ENCODE measurements at places on chromosomes 2 and 18.

- no peak for DNase-seq
Measured at GRCh38 chr18:55763805-55764204, 175.8 kb upstream of the TCF4 start.

- DNase-seq, result no peak
Measured at GRCh38 chr2:165655661-165656060, 138.4 kb downstream of the GALNT3 start.

- no peak for DNase-seq
Measured at GRCh38 chr18:75517286-75517685, 89.8 kb upstream of the SMIM21 start.

GRCh38 chr2:178895171-178895570 lies 87.9 kb upstream of the TTN start:
- no peak for DNase-seq

DNA sequence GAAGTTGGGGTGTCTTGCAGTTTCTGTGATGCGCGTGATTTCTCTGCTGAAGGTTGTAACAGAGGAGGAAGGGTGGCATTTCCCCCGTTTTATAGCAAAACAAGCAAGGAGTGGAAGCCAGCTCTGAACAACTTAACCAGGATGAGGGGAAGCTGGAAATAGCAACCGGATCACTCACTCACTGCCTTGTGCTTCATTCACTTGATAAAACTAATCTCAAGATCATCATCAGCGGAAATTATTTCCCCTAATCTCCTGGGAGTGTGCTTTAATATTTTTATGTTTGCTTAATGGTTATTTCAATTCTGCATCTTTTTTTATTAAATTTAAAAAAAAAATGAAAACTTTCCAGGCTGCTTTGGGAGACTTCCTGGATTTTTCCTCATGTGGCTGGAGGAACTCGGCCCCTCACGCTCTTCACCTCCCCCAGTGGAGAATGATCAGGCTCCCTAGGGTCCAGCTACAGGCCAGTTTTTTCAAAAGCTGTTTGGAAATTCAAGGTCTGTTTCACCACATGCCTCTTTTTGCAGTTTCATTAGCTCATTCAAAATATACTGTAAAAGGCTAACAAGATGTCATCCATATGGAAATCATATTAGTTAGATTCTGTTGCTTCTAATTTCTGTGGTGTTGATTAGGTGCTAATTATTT lies 31.7 kb downstream of the CABLES1 start:
- DNase-seq, result no peak

- DNase-seq, result no peak
Measured at GRCh38 chr2:51265539-51265938, 233.6 kb upstream of the NRXN1 start.

GRCh38 chr18:48719974-48720654 lies 181.3 kb downstream of the CTIF start:
- no peak for DNase-seq

DNA sequence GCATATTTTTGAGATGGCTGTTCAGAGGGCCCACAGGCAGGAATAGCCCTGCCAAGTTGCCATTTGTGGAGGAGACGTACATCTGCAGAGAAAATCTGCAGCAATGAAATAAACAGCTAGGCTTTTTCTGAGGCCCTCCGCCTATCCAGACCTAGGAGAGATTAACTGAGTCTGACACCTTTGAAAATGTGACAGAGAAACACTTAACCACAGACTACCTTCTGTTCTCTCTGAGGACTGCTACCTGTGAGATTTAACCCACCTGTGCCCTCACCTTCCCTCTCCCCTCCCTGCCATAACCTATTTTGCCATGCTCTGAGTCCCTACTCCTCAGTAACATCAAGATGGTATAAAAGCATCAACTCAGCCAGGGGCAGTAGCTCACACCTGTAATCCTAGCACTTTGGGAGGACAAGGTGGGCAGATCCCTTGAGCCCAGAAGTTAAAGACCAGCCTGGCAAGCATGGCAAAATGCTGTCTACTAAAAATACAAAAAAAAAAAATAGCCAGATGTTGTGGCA lies 160.3 kb downstream of the TGIF1 start:
- DNase-seq, result no peak

DNA sequence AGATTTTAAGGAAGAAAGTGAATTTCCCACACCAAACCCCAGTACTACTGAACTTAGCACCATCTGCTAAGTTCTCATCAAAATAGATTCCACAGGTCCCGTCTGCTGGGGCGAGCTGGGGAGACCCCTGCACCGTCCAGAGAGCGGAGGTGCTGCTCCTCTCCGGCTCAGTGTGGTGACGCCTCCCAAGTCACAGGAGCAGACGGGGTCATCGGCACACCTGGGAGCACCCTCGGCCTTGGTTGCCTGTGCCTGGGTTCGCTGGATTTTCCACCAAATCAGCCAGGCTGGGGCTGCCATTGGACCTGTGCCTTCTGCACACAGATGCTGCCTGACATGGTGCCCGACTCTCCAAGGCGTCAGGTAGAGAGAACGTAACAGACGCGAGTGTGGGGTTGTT lies 141.3 kb downstream of the PXDN start:
- no peak for DNase-seq

DNA sequence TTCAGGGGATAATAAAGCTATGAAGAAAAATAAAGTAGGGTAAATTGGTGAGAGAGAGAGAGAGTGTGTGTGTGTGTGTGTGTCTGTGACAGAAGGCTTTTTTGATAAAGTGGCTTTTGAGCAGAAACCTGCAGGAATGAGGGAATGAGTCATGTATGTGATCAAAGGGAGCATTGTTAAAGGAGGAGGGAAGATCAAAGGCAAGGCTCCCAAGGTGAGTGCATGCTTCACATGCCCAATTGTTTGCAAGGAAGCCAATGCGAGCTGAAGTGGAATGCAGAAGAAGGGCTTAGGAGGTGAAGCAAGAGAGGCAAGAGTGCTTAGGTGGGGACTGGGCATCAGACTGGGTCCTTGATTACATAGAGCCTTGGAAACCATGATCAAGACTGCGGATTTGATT lies 96.8 kb downstream of the DNAH6 start:
- no peak for DNase-seq

DNA sequence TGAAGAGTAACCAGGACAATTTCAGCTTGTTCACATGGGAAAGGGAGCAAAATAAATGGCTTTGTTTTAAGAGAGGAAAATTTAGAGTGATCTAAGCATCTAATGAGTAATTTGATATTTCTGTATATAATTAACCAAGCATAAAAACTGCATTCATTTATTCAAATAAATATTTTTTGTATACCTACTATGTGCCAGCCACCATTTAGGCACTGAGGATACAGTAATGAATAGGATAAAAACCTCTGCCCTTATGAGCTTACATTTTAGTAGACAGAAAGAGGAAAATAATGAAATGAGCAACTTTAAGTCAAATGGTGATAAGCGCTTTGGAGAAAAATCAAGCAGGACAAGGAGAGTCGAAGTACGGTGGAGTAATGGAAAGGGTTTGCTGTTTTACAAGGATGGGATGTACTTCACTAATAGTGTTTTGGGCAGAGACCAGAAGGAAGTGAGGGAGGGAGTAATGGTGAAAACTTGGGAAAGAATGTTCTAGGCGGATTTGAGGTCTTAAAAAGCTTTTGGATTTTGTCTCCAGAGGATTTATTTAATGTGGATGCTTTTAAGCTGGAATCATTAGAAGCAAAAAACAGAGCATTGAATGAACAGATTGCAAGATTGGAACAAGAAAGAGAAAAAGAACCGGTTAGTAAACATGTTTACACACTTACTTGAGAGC lies 17.4 kb downstream of the NDC80 start:
- no peak for DNase-seq

DNA sequence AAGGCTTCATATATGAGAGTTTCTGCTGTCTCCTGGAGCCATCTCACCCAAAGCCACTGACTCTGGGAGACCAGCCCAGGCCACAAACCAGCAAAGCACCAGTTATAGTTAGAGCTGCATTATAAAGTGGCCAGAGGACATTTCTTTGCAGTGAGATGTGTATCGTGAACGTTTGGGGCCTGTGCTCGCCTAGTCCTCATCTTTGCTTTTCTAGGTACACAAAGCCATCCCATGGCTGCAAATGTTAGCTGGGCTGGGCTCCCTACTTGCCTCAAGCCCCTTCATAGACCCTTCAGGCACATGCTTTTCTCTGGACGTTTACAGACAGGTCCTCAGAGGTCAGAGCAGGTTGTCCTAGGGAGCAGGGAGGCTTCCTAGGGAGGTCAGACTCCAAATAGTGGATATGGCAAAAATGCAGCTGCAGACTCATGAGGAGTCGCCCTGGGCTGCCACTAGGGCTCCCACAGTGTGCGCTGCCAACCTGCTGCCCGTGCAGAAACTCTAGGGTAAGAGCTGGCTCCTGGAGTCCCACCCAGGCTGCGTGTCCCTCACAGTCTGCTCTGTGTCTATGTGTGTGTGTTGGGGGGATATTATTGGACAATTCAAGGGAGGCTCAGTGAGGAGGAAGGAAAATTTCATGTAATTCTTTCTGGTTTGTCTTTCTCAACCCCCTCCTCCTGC lies 141.0 kb downstream of the RPIA start:
- no peak for DNase-seq

- no peak for DNase-seq
Measured at GRCh38 chr2:72104821-72105588, 42.7 kb downstream of the CYP26B1 start.

GRCh38 chr2:120791962-120792297 lies 56.3 kb downstream of the GLI2 start:
- DNase-seq, result no peak

GRCh38 chr18:14921031-14921430 lies 173.1 kb downstream of the ANKRD30B start:
- DNase-seq, result no peak

DNA sequence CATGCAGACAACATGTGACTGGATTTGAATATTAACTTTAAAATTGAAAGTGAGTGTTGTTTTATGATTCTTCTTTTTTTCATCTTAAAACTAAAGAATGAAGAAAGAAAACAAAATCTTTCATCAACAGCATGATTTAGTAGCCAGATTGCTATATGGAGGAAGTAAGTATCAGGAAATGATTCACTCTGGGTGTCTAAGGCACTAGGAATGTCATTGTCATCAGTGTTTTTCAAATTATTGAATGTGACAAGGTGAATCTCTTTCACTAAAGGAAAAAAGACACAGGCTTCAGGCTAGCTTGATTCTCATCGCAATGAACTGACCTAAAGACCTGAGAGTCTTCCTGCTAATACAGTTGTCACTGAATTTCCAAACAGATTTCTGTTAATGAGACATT lies 430.1 kb downstream of the FBXO15 start:
- DNase-seq, result no peak

DNA sequence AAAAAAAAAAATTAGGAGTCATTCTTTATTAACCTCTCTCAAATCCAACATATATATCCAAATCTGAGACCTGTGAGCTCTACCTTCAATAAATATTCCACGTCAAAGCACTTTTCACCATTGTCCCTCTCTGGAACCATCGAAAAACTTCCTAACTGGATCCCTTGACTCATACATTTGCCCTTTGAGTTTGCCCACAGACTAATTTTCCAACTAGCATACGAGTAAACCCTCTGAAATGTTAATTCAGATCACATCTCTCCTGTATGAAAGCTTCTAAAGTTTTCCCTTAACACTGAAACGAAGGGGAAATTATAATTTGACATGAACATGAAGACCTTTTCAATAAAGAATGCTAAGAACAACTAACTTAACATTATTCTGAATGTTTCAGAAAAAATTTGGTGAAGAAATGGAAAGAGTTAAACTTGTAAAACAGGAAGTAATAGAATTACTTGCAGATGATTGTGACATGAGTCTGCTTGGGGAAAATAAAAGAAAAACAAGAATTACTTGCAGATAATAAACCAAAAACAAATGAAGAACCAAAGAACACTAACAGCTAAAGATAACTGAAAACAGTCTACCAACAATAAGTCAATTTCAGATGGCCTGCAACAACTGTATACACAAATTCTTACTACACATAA lies 110.6 kb downstream of the C2orf74 start:
- no peak for DNase-seq

DNA sequence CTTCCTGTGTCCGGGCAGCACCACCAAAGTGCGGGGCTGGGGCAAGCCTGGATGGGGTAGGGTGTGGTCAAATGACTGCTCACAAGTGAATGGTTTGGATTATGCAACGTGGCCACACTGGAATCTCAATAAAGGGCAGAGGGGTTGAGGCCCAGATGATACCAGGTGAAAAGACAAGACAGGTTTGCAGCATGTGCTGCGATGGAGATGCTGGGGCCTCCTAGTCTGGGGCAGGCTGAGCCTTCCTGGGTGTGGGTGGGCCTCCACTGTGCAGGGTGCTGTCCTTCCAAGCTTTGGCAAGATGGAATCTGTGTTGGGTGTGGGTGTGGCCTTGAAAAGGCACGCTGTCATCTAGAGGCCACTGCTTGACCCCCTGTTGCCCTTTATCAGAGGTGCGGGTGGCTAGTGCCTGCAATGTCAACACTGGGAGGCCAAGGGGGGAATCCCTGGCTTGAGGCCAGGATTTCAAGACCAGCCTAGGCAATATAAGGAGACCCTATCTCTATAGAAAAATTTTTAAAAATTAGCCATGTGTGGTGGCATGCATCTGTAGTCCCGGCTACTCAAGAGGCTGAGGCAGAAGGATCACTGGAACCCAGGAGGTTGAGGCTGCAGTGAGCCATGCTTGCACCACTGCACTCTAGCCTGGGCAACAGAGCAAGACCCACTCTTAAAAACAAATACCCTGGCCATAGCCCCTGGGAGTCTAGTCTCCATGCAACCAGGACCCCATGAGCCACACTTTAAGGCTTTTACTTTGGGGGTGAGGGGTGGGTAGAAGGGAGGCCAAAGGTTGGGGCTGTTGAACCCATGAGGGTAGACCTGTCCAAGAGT lies 13.8 kb downstream of the RRM2 start:
- no peak for DNase-seq

GRCh38 chr2:38610851-38611801 lies 8.4 kb upstream of the HNRNPLL start:
- peak; percentile 12 for DNase-seq

DNA sequence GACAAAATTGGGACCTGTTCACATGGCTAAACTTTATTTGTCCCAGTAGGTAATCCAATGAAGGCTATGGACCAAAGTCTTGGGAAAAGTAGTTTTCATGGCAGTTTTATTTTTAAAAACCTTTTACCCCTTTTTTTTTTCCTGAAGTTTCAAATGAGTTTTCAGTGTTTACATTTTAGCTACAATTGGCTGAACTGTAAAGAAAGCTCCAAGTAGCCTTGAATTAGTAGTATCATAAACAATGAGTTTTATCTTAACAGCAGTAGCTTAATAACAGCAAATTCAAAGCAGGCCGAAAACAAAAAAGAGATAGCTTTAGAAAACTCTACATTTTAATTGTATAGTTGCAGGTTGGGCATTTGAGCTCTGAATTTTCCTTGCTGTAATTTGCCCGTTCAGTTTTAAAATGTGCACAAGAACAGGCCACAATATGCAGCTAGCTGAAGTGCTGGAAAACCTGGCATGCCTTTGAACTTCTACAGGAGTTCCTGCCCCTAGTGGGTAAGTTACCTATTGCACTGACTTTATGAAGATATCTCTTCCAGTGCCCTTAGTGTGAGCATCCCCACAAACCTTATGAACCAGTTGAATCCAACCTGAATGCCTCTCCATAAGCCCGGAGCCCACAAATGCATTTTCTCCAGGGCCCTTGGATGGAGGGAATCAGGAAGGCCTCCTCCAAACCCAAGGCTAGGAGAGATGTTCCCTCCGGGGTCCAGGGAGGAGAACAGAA lies 106.7 kb downstream of the XRCC5 start:
- no peak for DNase-seq
